ENCODE measurements at places on chromosomes 1 and 21.
A peak's percentile ranks its signal among the peaks of the same experiment; 100 is the strongest.

GRCh38 chr1:156860113-156860627, 495 bp upstream of the NTRK1 start:
- peak; percentile 65 for DNase-seq
- H3K4me3 ChIP-seq = peak overlapping the region; percentile 65
- H3K27me3 ChIP-seq = peaks cover 90% of the 10 kb centered on the region
- peaks cover 54% of the 10 kb centered on the region for H3K4me1 ChIP-seq
- H3K36me3 ChIP-seq = no peaks in the 10 kb centered on the region
- H3K27ac ChIP-seq = no peak overlapping the region

DNA sequence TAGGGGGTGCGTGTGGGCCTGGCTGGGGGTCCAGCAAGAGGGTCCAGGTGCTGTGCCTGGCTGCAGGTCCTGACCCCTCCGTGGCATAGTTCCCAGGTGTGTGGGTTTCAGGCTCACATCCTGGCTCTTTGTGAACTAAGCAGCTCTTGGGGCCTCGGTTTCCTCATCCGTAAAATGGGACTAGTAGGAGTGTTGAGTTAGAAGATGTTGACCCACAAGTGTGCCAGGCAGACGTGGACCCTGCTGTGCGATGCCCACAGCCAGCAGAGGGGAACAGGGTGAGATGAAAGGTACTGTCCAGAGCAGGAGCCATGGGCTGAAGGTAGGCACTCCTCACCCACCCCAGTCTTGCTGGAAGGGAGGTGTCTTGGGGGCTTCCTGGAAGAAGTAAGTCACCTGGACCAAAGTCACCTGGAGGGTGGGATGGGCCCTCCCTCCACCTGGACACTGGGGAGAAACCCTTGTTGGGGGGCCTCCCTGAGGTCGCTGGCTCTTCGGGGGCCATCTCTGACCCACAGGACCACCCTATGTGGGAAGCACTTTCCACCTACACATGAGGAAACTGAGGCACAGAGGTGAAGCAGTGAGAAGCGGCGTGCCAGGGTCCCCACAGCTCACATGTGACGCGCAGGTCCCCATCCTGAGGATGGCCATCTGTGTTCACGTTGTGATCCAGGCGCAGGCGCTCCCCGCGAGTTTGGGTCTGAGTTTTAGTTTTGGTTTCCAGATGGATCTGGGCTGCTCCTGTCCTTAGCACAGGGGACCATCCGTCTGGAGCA, 1.4 kb downstream of the ARHGEF16 start:
- H3K4me3 ChIP-seq = no peak overlapping the region
- H3K36me3 ChIP-seq = no peaks in the 10 kb centered on the region
- H3K4me1 ChIP-seq = peaks cover 2% of the 10 kb centered on the region
- H3K27ac ChIP-seq = no peak overlapping the region
- peaks cover 63% of the 10 kb centered on the region for H3K27me3 ChIP-seq

DNA sequence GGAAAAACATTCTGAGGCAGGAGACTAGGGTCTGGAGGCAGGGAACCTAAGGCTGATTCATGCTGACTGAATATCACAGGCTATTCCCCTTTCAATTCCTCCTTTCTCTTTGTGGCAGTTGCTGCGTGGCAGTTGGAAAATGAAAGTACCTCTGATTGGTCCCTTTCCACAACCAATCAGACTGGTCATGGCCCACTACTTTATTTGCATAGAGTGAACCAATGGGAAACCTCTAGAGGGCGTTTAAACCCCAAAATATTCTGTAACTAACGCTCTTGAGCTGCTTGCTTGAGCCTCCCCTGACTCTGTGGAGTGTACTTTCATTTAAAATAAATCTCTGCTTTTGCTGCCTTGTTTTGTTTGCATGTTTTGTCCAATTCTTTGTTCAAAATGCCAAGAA, 27.7 kb upstream of the VN1R5 start:
- DNase-seq = no peak
- H3K4me3 ChIP-seq = no peak overlapping the region
- no peak overlapping the region for H3K27ac ChIP-seq
- no peaks in the 10 kb centered on the region for H3K4me1 ChIP-seq

DNA sequence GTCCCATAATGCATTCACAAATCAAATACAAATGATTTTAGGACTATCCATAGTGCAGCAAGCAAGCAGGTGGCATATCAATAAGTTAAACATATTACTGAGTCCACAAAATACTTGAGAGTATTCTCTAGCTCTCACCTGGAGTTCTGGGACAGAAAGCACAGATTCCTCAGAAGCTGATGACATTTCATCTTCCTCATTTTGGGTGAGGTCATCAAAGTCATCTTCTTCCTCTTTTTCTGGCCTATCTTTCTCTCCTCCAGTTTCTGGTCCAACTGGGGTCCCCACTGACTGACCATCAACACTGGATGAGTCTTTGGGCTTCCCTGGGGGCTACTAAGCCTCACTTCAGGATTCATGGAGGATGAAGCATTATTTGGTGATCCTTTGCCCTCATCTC, 38.9 kb downstream of the YY1AP1 start:
- H3K27ac ChIP-seq = no peak overlapping the region
- no peak overlapping the region for H3K4me3 ChIP-seq
- no peak for DNase-seq

DNA sequence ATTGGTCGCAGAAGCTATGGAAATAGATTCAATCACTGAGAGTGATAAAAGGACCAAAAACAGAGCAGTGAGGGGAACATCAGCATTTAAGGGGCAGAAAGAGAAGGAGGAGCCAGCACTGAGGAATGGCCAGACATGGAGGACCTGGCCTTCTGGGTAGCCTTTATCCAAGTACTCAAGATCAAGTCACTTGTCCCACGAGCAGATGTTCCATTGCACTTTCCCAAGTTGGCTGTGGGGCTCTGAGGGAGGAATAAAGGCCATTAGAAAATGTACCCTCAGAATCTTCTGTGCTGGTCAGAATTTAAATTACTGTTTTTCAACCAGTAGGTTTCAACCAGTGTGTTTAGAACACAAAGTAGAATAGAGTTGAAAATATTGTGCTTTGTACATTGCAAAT, 55.3 kb downstream of the GIPC2 start:
- H3K27ac ChIP-seq = no peak overlapping the region
- H3K4me3 ChIP-seq = no peak overlapping the region
- H3K27me3 ChIP-seq = no peaks in the 10 kb centered on the region
- no peaks in the 10 kb centered on the region for H3K4me1 ChIP-seq
- no peak for DNase-seq

GRCh38 chr1:99786751-99787501, 20.5 kb upstream of the FRRS1 start:
- H3K27me3 ChIP-seq = peaks cover 68% of the 10 kb centered on the region
- no peak overlapping the region for H3K27ac ChIP-seq
- no peaks in the 10 kb centered on the region for H3K36me3 ChIP-seq

Measured in activated naive CD4-positive, alpha-beta T cell treated with anti-CD3 and anti-CD28 coated beads, Interleukin-2, amount 10 ng/mL, durations not matched to agents 7 days and 5 days (primary cell).